ENCODE measurements at places on chromosomes 6 and 20.

DNA sequence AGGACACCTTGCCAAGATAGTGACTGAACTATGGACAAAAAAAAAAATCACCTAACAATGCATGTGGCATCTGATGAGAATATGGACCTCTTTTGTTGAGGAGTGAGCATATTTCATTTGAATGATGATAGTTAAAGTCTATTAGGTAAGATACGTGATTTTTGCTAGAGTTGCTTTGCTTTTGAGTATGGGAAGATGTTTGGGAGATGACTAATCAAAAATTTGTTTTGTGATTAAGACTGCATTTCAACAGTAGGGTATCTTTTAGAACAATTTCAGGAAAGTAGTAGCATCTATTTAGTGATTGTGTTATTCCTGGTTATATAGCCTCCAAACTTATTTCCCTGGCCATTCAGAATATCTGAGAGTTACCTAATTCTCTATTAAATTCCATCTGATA is 878.6 kb upstream of the CITED2 start:
- DNase-seq = no peak

GRCh38 chr6:12083763-12084162 is 71.7 kb downstream of the HIVEP1 start:
- DNase-seq = no peak

GRCh38 chr20:22863826-22864225 is 171.3 kb upstream of the SSTR4 start:
- DNase-seq = no peak

GRCh38 chr6:170371588-170371987 is 65.0 kb downstream of the FAM120B start:
- DNase-seq = no peak

All from activated CD8-positive, alpha-beta memory T cell treated with anti-CD3 and anti-CD28 coated beads for 4 hours (primary cell).